ENCODE measurements at places on chromosomes 1 and 21.
A peak's percentile ranks its signal among the peaks of the same experiment; 100 is the strongest.

DNA sequence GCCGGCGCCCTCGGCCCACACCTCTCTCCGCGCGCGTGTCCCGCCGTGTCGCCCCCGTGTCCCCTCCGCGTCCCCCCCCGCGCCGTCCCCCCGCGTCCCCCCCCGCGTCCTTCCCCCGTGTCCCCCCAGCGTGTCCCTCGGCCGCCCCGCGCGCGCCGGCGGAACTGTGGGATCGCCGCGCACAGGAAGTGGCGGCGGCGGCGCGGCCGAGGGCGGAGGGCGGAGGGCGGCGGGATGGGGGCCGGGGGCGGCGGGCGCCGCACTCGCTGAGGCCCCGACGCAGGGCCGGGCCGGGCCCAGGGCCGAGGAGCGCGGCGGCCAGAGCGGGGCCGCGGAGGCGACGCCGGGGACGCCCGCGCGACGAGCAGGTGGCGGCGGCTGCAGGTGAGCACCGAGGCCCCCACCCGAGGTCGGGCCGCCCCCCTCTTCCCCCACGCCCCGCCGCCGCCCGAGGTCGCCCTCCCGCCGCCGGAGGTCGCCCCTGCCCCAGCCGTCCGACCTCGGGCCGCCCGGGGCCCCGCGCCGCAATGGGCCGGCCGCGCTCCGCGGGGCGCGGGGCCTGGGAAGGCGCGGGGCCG is at the start of gene AGPAT3:
AGPAT3 (plus strand) TSS at position 262 of the 578 bp plus-strand sequence. CDS start 94,459 bp downstream, outside the sequence.
- peak; percentile 3 for DNase-seq

DNA sequence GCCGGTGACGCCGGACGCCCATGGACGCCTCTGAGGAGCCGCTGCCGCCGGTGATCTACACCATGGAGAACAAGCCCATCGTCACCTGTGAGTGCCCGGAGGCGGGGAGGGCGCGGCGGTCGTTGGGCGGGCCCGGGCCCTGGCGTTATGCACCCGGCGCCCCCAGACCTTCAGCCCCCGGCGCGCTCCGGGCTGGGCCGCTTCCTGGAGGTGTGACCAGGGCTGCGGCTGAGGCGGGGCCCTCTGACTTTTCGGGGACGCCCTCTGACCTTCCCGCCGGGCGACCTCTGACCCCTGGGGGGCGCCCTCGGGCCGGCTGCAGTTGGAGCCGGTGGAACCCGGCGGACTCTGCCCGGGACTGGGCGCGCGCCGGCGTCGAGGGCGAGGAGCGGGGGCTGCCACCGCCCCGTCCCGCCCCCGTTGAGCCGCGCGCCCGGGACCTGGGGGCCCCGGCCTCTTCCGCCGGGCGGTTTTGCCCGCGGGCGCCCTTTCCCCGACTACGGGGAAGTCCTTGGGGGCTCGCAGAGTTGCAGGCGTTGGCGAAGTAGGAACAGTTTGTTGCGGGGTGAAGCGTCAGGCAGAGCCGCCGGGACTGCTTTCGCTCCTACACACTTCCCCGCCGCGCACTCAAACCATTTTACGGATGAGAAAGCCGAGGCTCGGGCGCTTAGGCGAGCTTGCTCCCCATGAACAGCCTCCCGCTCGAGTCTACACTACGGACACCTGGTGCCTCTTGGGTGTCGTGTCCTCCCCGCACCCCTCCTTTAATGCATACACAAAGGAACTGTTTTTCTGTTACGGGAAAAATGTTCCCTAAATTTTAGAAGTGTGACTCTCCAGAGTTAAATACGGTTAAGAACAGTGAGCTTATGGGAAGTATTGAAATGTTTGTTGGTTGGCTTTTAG is 618 bp downstream of the TRAPPC10 start:
- DNase-seq, result peak; percentile 79

- no peak for DNase-seq
These were observed 9.3 kb downstream of the DMAP1 start for GRCh38 chr1:44222397-44223186.

DNA sequence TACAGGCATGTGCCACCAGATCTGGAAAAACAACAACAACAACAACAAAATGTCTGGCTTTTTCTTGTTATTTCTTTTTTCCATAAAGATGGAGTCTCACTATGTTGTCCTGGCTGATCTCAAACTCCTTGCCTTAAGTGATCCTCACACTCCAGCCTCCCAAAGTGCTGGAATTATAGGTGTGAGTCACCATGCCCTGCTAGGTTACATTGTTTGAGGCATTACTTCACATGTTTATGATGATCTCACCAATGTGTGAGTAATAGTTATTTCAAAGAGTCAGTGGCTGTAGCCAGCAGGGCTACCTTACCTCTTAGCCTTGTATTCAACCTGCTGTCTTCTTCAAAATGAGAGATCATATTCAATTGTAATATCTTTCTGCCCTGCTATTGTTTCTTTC is 445.7 kb downstream of the AMY1C start:
- DNase-seq, result no peak

- no peak for DNase-seq
These were observed 125 bp downstream of the ATP5PF start for GRCh38 chr21:25734654-25734903.

DNA sequence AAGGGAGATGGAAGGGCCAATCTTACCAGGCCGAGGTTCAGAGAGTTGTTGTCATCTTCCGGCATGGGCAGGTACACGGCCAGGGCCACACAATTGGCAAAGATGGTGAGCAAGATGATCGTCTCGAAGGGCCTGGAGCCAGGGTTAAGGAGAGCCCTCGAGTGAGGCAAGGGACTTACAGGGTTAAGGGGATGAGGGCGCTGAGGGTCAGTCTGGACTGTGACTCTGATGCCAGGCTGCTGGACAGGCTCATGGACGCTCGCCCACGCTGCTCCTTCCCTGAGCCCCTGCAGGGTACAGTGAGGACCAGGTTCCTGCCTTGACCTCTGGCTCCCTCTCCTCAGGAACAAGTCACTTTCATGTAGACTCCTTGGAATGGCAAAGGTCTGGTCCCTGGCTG is 2.1 kb downstream of the CACNA1S start:
- no peak for DNase-seq

GRCh38 chr1:117852853-117853553 is 76.4 kb downstream of the GDAP2 start:
- no peak for DNase-seq

DNA sequence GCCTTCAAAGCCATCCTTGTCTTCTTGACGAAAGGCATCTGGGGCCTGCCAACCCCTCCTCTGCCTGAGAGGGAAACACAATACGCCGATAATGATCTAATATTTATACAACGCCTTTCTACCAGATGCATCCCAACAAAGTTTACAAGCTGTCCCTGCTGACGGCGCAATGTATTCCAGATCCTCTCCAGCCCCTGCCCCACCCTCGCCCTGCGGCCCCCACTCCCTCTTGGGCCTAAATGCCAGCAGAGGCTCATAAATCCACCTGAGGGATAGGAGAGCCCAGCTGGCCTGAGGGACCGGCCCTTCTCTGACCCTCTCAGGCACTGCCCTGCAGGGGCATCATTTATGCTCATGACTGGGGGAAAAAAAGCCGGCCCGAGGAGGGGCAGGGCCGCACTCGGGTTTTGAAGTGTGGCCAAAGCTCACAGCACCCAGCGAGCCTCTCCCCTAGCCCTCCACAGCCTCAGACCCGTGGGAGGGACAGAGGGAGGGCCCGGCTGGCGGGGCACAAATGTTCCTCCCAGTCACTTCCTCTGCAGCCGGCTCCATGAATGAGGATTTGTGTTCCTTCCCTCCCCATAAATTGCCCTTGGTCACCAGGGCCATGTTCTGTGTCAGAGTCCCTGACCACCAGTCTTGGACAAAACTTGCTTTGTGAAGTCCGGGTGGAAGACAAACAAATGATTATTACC is 140.3 kb downstream of the FOXD2 start:
- DNase-seq, result no peak

DNA sequence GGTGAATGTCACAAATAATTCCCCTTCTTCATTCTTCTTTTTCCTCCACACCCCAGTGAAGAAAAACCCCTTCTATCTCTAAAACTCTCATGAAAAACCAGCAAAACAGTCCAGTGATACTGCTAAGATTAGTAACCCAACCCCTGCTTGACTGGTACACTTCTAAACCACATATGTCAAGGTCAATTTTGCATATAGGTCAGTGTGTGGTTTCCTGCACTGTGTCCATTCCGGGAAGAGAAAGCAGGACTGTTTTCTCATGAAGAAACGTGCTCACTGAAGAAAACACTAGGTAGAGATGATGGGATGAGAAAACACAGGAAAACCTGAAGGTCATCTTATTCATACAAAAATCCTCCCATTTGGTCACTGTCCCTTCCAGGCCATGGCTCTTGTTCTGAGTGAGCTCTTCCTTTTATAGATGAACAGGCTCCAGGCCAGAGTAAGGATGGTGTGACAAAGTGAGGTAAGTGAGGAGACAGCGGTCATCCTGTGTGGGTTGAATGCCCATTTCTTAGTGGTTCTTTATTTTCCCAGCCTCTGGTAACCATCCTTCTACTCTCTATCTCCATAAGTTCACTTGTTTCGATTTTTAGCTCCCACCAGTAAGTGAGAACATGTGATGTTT is 122.7 kb downstream of the FASLG start:
- DNase-seq, result no peak

DNA sequence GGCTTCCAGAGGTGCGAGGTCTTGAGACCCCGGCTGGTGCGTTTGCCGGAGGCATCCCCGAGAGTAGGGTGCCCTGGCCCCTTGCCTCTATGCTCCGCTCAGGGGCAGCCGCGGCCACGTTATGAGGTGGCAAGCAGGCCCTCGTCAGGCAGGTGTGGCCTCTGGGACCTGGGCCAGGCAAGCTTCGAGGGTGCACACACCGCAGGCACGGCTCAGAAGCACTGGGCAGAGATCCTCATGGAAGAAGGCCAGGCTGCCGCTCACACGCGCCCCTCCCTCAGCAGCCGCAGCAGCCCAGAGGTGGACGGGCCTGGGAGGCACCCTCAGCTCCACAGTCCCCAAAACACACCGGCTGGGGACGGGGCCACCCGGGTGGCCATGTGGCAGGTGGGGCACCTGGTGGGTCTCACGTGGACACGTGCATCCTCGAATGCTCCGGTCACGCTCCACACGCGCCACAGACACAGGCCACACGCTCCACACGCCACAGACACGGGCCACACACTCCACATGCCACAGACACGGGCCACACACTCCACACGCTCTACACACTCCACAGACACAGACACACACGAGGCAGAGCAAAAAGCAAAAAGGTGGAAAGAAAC is 6.5 kb downstream of the SDF4 start:
- DNase-seq, result no peak

- DNase-seq, result no peak
These were observed 32.9 kb upstream of the UTS2 start for GRCh38 chr1:7885513-7886404.

DNA sequence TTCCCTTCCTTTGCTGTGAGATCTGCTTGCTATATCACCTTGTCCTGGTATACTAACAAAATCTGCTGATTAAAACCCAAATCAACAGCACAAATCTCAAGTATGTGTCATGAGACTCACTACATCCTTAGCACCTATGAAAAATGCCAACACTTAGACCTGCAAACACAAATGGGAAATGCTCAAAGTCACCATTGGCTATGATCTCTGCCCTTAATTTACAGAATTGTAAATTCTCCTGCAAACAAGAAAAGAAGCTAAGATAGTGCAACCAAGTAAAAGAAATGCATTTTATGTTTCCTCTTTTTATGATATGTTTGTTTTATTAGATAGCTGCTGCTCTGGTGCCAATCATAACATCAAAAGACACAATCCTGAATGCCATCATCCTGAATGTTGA is 80.8 kb downstream of the DISC1 start:
- no peak for DNase-seq

GRCh38 chr1:8674912-8675311 is 142.5 kb downstream of the RERE start:
- DNase-seq, result no peak

DNA sequence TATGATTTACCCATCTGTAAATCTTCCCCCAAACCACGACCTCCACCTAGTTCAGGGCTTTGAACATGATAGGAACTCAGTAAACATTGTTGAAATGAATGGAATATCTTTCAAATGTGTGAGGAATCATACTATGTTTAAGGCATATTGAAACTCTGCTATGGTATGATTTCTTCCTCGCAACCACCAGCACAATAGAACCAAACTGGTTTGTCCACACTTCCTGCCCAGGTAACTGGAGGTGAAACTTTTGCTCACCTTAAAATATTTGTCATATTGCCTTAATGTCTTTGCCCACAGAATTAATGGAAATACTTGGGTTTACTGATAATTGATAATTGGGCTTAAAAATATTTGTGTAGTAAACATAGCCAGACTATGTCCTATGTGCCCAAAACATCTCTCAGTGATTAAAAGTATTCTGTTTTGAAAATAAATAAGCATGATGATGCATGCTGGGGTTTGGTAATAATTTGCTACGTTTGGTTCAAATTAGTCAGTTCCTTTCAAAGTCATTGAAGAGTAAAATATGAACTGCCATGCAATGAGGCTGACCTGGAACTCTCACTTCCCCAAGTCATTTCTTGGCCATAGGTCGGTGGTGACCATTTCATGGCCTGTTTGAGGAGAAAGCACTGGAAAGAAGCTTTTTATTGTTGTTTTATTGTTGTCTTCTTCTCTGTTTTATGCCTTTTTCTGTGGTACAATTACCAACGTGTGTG is 73.3 kb downstream of the TNFSF18 start:
- no peak for DNase-seq
